ENCODE measurements at places on chromosomes 7 and 10. TPM values are rescaled to one million over a fixed set of nuclear protein-coding genes. Genes with fewer than 3 reads are reported as not detected.

CALML3 gene
- polyA plus RNA-seq: not detected

GRCh38 chr10:98391578-98391991, 23.4 kb downstream of the PYROXD2 start:
- no peak for DNase-seq

TBX20 gene
- polyA plus RNA-seq: 1.5 TPM

ASZ1 gene
- not detected for polyA plus RNA-seq
